Activated T-cell treated with anti-CD3 and anti-CD28 coated beads, Interleukin-2, amount 50 U/mL, for 48 hours (primary cell): ENCODE measurements at places on chromosomes 4 and X.

- DNase-seq = no peak
Measured at GRCh38 chrX:38986586-38986985, 185.3 kb downstream of the MID1IP1 start.

GRCh38 chr4:71270901-71271300 lies 67.9 kb upstream of the SLC4A4 start:
- DNase-seq = peak; percentile 36

DNA sequence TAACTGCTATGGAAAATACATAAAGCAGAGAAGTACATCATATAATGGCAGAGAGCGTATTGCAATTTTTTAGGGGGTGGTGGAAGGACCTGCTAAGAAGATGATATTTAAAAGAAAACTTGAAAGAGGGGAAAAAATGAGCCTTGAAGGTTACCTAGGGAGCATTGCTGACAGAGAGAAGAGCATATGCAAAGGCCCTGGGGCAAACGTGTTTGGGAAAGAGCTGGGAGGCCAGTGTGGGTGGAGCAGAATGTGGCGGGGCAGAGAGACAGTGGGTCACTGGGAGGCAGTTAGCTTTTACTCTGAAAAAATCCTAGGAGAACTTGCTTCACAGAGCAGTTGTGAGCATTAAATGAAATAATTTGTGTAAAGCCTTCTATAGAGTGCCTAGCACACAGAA lies 157.0 kb downstream of the SHROOM3 start:
- no peak for DNase-seq

DNA sequence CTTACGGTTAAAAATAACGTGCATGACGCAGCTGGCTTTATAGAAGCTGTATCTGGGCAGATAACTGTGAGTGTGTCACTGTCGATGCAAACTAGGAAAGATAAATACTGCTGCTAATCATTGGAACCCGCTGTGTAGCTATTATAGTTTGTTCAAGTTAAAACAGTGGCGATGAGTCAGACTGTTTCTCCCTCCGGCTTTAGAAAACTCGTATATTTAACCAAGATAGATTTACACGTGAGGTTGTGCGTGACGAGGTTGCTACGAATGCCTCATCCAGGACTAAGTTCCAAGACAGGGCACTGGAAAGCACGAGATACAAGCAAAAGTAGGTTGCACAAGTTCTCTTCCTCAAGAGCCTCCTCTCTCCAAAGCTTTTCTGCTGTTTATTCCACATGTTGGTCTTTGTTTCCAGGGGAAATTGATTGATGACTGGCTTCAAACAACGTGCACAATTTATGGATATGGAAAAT lies 270.7 kb downstream of the FBXW7 start:
- DNase-seq = no peak

DNA sequence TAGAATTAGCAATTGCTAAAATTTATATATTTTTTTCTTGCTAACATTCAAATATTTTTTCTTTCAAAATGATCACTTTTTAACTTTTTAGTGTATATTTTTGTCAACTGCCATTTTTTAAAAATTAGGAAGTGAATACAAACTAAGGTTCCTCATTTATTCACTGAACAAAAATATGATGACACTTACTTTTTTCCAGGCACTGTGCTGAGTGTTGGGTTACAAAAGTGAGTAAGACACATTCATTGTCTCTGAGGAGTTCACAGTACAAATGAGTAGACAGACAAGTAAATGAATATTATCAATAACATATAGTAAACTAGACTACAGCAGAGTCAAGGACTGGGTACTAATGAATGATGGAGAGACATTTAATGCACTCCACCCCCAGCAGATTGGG lies 543.5 kb downstream of the PDHA2 start:
- no peak for DNase-seq

- DNase-seq = peak; percentile 34
Measured at GRCh38 chrX:100895365-100896075, 21.4 kb upstream of the NOX1 start.

GRCh38 chr4:89277412-89277811 lies 30.2 kb downstream of the GPRIN3 start:
- no peak for DNase-seq

GRCh38 chr4:99473131-99473530 lies 37.7 kb upstream of the C4orf17 start:
- DNase-seq = no peak

DNA sequence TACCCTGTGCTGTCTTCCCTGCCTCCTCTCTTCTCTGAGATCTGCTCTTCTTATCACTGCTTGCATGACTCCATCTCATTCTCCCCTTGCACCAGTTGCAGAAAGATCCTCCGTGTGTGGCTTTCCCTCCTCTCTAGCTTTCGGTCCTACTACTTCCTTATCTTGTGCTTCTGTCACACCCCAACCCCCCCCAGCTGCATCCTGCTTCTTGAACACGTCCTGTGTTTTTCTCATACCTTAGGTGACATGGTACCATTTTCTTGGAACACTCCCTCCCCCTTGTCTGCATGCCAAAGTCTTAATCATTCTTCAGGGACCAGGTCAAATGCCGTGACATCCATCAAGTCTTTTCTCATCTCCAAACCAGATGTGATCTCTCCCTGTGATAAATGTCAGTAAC lies 46.4 kb downstream of the FHL1 start:
- DNase-seq = no peak

DNA sequence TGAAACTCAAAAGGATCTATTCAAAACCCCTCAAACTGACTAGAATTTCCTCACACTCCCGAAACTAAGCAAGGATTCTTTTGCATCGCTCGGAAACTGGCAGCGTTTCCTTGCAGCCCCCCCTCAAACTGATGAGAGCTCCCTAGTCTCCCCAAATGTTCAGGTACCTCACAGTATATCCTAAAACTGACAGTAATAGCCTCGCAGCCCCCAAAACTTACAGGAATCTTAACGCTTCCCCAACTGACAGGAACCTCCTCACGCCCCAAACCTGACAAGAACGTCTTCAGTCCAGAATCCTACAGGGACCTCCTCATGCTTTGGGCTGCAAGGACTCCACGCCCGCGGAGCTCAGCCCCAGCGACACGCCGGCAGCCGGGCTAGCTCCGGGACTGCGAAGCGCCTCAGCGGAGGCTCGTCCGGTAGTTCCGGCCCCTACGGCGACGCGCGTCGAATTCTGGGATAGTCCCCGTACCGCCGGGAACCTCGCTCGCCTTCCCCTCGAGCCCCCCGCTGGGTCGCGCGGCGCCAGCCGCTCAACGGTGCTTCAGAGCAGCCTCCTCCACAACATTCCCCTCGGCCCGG lies 640 bp downstream of the PHF8 start:
- no peak for DNase-seq

DNA sequence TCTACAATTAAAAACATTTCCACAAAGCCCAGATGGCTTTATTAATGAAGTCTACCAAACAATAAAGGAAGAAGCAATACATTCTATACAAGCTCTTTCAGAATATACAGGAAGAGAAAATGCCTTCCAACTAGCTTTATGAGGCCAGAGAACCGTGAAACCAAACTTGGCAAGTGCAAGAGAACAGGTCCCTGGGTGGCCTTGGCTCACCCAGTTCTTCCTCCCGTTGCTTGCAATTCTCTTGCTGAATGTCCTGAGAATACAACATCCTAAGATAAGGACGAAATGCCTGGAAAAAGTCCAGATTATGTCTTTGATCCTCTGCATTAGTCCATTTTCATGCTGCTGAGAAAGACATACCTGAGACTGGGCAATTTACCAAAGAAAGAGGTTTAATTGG lies 204.9 kb downstream of the MAD2L1 start:
- no peak for DNase-seq

DNA sequence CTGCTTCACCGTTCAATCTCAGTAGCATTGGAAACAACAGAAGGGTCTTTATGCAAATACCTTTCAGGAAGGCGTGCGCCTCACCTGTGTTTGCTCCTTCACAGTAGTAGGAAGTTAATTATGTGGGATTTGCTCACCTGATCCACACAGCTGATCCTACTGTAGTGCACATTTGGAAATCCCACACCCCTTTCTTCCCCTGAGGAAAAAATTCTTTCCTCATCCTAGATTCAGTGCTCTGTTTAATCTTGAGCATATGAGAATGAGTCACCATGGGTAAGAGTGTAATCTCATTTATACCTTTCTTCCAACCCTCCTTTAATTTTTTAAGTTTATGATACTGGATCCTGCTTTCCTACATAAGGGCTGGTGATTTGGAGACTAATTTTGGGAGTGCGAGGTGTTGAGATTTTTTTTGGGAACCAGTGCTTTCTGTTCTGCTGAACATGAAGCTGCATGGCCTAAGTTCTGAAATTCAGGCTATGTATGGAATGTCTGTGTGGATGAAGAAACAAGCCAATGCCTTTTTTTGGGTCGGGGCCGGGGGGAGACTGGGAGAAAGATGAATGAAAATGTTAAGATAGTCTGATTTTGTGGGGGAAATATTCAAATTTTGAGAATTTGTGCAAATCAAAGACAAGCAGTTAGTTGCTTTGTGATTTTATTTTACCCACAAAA lies 19.0 kb downstream of the GAB1 start:
- no peak for DNase-seq

DNA sequence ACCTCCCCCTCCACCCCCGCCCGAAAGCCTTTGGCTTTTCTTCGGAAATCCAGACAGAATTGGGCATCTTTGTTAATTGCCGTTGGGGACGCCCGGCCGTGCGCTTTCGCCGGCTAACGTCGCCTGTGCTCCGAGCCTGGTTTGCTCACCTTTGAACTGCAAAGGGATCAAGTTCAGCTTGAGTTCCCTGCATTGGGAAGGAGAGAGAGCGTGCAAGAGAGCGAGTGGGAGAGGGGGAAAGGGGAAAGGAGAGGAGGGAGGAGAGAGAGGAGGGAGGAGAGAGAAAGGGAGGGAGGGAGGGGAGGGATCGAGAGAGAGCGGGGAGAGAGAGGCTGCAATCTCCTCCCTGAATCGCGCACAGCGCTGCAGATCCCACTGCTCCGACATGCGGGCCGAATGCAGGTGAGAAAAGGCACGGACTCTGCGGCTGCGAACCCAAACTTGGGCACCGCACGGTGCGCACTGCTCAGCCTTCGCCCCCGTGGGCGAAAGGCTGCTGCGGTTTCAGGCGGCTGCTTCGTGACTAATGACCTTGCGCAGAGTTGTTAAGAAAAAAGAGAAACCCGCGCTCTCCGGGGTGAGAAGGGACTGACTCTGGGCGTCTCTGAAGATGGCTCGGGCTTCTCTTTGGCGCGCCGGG lies at the start of gene PCDH7:
PCDH7 (plus strand) TSS at position 349 of the 640 bp plus-strand sequence. CDS start 1,054 bp downstream, outside the sequence.
- peak; percentile 47 for DNase-seq

- no peak for DNase-seq
Measured at GRCh38 chr4:142707401-142707800, 138.7 kb downstream of the INPP4B start.

- DNase-seq = no peak
Measured at GRCh38 chrX:109187473-109188168, 294.3 kb downstream of the GUCY2F start.

- DNase-seq = no peak
Measured at GRCh38 chr4:38313175-38313574, 350.8 kb upstream of the KLF3 start.

GRCh38 chr4:138592796-138593195 lies 350.6 kb upstream of the SLC7A11 start:
- DNase-seq = no peak

DNA sequence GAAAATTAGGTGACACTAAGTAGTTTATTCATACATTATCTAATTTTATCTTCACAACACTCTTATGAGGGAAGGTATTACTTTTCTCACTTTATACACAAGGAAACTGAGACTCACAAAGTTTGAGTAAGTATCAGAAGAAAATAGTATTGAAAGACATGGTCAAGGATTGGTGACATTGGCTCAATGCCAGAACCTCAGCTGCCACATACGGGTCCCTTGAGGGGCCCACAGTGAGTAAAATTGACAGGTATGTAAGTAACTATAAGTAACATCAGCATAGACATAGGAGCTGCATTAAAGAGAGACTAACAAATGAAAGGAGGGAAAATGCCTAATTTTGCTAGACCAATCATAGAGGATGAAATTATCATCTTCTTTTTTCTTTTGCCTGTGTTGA lies 134.1 kb downstream of the COX18 start:
- DNase-seq = no peak

DNA sequence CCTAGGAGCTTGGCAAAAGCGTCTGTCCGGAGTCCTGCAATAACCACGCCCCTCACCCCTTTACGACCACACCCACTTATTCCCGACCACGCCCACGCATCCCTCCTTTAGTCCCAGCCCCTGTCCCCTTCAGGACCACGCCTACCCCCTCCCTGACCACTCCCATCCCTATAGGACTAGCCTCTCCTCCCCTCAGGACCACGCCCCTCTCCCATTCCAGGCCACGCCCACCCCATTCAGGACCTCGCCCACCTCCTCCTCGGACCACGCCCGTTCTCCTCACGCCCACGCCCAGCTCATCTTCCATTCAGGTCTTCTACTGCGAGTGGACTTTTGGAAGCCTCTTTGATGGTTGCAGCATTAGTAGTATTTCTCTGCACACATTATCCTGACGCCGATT lies 131.2 kb upstream of the STX18 start:
- DNase-seq = no peak

- no peak for DNase-seq
Measured at GRCh38 chr4:173546776-173547175, 16.7 kb upstream of the HAND2 start.

- DNase-seq = no peak
Measured at GRCh38 chrX:147958291-147958690, 22.8 kb upstream of the FMR1NB start.

GRCh38 chr4:153651587-153651986 lies 32.5 kb upstream of the TLR2 start:
- peak; percentile 68 for DNase-seq

GRCh38 chr4:125432078-125432477 lies 117.3 kb downstream of the FAT4 start:
- DNase-seq = no peak

DNA sequence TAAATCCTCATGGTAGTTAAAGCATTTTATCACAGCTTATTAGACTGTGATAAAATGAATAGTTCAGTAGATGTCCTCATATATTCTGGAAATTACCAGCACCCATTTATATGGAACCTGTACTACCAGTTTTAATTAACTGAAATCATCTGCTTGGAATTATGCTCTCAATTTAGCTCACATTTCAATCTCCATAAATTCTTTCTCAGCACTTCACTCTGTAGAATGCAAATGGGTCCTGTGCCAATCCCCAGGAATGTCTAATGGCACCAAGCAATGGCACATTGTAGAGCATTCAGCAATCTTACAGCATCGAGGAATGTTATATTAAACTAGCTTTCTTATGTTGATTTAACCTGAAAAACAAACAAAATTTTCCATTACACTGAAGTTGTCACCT lies 355.1 kb downstream of the PDHA2 start:
- no peak for DNase-seq

DNA sequence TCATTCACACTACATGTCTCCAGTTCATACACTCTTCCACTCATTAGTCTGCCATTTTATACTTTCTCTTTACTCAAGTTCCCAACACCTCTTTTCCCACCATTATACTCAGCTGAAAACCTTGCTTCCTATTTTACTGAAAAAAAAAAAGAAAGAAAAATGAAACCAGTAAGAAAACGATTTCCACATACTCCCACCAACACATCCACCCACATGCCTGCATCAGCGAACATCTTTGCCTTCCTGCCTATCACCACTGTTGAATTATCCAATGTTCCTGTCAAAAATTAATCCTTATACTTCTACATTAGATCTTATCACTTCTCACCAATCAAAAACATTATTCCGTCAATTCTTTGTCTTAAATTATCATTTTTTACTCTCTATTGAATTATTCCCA lies 188.1 kb upstream of the FAM241A start:
- no peak for DNase-seq
